GM23248 (cell line): ENCODE measurements at places on chromosomes 2 and 18.

- no peak for DNase-seq
Measured at GRCh38 chr2:5190023-5190422, 502.2 kb upstream of the SOX11 start.

DNA sequence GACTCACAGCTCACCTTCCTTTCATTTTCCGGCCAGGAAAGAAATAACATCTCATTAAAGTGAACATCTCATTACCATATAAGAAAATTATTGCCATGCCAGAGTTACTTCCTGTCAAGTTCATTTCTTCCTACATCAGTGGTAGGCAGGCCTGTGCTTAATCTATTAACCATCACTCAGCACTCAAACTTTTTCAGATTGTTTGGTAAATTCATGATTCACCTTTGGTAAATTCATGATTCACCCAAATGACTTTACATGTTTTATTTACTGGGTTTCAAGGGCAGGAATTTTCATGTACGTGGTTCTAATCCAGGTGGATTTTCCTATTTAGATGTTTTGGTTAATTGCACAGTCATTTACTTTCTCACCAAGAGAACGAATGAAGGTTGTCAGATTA, 116.5 kb downstream of the CSRNP3 start:
- DNase-seq = no peak

- no peak for DNase-seq
Measured at GRCh38 chr2:110865188-110865587, 132.8 kb downstream of the ACOXL start.

GRCh38 chr2:80719607-80720006, 415.1 kb upstream of the LRRTM1 start:
- DNase-seq = no peak

GRCh38 chr2:53969968-53970723, 647 bp downstream of the PSME4 start:
- peak; percentile 70 for DNase-seq

- no peak for DNase-seq
Measured at GRCh38 chr18:39805218-39805617, 2149.8 kb upstream of the PIK3C3 start.

DNA sequence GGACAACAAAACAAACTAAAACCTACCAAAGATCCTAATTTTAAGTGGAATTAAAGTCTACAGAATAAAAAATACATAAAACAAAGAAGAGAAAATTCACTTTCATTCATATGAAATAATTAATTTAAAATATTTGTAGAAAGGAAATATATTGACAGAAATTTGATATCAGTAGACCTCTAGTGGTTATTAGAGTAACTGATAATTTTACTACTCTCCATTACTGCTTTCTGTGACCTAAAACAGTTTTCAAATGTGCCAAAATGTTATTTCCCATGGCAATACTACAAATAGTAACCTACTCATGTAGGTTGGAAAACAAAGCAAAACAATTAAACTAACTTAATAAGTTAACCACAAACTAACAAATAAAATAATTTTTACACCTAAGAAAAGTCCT, 147.1 kb downstream of the NOL4 start:
- DNase-seq = no peak

DNA sequence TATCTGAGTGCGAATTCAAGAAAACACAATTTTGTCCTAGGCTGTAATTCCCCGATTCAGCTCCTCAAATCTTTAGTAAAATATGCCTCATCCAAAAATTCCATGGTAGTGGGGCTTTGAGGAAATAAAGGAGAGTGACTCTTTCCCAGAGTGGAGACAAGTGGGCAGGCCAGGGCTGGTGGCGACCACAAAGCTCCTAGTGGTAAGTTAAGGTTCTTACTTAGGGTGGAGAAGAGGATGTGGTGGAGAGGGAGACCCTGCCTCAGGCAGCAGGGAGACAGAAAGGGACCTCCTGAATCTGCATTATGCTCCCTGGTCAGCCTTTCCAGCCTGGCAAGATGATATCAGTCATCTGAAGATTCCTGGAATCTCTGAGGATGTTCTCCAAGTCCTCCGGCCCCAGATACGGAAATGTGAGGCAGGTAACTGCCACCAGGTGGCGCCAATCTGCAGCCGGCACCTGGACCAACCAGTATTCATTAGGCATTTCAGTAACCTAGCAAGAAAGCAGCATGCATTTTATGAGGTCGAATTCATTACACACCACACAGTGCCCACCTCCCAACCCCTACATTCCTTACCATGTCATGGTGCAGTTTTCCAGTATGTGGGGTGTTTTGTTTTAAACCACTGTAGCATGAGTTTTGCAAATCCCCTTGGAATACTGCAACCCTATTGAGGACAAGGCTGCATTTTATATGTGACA, 106.4 kb downstream of the POLE4 start:
- DNase-seq = peak; percentile 62
